ENCODE measurements at places on chromosomes 4 and X. TPM values are rescaled to one million over a fixed set of nuclear protein-coding genes. Genes with fewer than 3 reads are reported as not detected.

The TGIF2LX gene
- not detected for total RNA-seq

The FGF13 gene
- not detected for total RNA-seq

The PNCK gene
- total RNA-seq, result not detected

The DCAF4L1 gene
- total RNA-seq, result 0.42 TPM

The CT83 gene
- total RNA-seq, result not detected

The NUDT6 gene
- total RNA-seq, result 4.3 TPM

The TEX11 gene
- not detected for total RNA-seq

The COL25A1 gene
- total RNA-seq, result 0.06 TPM

The NXF2B gene
- total RNA-seq, result not detected

The GLRB gene
- total RNA-seq, result not detected

The GABRG1 gene
- not detected for total RNA-seq

The GABRA4 gene
- not detected for total RNA-seq

The DSPP gene
- total RNA-seq, result not detected

The C1QTNF7 gene
- total RNA-seq, result not detected

The BEND4 gene
- 0.08 TPM for total RNA-seq

The MAGEC2 gene
- total RNA-seq, result not detected

The EGFL6 gene
- not detected for total RNA-seq

The AKAP4 gene
- not detected for total RNA-seq

The SPARCL1 gene
- total RNA-seq, result not detected
